ENCODE measurements at places on chromosomes 6 and 20. TPM values are rescaled to one million over a fixed set of nuclear protein-coding genes. Genes with fewer than 3 reads are reported as not detected.
A peak's percentile ranks its signal among the peaks of the same experiment; 100 is the strongest.

DNA sequence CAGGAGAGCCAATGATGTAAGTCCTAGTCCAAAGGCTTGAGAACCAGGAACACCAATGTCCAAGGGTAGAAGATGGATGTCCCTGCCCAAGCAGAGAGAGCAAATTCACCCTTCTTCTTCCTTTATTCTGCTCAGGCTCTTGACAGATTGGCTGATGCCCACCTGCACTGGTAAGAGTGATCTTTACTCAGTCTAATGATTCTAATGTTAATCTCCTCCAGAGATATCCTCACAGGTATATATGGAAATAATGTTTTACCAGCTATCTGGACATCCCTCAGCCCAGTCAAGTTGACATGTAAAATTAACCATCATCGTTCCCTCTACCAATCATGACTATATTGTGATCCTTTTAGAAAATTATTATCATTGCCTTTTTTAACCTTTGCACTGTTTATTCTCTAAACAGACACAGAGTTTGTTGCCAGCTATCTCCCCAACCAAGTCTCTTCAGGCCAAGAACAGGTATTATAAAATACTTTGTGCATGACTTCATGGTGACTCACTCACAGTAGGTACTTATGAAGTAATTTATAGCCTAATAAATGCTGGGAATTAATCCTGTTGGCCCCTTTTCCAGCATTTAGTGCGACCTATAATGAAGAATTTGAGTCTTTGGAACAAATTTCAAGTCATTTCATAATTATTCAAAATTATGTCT is 26.2 kb upstream of the TSHZ2 start:
- H3K4me1 ChIP-seq, result no peaks in the 10 kb centered on the region
- no peaks in the 10 kb centered on the region for H3K27me3 ChIP-seq
- no peak overlapping the region for H3K4me3 ChIP-seq

DNA sequence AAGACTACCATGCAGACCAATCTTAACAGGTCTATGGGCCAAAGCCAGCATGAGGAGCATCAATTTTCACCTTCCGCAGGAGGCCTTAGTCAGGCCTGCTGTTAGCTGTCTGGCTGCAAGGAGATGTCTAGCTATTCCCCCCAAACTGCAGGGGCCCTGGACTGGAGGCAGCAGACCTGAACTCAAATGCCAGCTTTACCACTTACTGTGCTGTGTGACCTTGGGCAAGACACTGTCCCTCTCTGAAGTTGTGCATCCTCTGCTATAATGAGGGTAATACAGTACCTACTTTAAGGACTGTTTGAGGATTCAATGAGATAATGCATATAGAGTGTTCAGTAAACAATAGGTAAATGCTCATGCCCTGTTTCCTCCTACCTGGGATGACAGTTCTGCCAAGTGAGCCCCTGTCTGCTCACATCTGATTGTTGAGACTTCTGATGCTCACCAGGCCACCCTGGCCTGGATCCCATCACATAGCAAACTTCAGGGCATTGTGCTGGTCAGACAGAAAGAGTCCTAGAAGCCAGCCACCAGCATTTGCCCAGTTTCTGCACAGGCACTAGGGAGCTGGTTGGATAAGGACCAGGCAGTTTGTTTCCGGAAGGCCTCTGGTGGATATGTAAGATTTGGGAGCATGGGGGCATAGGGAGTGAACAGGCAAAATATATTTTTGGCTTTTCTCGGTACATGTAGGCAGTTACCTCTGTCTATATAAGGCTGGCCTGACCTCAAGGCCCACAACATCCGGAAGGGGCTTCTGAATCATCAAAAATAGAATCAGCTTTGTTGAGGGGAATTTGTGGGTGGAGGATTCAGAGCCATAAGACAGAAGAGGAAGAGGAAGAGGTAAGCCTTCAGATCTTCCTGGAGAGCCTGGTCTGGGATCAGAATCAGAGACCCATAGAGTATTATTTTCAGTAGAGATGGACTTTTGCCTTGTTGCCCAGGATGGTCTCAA is 2.3 kb upstream of the OCSTAMP start:
- peaks cover 56% of the 10 kb centered on the region for H3K4me1 ChIP-seq
- DNase-seq, result no peak
- H3K4me3 ChIP-seq, result no peak overlapping the region
- H3K27ac ChIP-seq, result peak overlapping the region; percentile 71
- H3K27me3 ChIP-seq, result no peaks in the 10 kb centered on the region
- H3K36me3 ChIP-seq, result no peaks in the 10 kb centered on the region

The LAMA4 gene
- 1.6 TPM for total RNA-seq

- no peak overlapping the region for H3K27ac ChIP-seq
- H3K4me1 ChIP-seq, result peaks cover 4% of the 10 kb centered on the region
Measured at GRCh38 chr6:163731215-163732013, 316.9 kb downstream of the QKI start.

DNA sequence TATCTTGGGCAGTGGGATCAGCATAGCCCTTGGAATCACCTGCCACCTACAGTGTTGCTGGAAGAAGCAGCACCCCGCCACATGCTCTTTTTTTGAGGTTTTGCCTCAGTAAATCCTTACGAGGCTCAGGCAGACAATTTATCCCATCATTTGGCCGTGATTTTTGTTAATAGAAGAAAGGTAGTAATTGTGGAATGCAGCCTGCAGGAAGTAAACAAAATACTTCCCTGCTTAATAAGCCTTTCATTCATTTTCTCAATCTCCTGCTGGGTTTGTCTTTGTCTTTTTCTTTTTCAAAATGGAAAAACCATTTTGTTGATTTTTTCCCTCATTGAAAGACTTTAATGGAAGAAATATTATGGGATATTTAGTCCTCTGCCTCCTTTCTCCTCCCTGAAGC is 93.7 kb upstream of the CD83 start:
- 0 out of 2 replicates have a peak overlapping the region, but pooled peaks have one; percentile 6 for H3K27ac ChIP-seq
- H3K4me1 ChIP-seq, result peaks cover 32% of the 10 kb centered on the region
- no peak for DNase-seq
- peaks cover 29% of the 10 kb centered on the region for H3K27me3 ChIP-seq
- H3K4me3 ChIP-seq, result no peak overlapping the region

The HUS1B gene
- total RNA-seq, result 1.1 TPM

The MAFB gene
- total RNA-seq, result 6.7 TPM

DNA sequence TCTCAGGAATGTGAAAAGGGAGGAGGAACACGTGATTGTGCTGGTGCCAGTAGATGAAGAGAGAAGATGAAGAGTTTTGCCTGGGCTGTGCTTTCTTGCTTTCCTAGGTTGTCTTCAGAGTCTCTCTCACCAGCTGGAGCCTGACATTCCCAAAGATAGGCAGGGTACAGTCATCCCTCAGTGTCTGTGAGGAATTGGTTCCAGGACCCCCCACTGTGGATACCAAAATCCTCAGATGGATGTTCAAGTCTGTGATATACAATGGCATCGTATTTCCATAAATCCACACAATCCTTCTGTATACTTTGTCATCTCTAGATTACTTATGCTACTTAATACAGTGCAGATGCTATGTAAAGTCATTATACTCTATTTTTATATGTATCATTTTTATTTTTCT is 113.5 kb downstream of the SAMD5 start:
- no peaks in the 10 kb centered on the region for H3K36me3 ChIP-seq
- H3K4me3 ChIP-seq, result no peak overlapping the region
- no peak overlapping the region for H3K27ac ChIP-seq
- DNase-seq, result no peak

The MAK gene
- 0.21 TPM for total RNA-seq

The EYA2 gene
- total RNA-seq, result 1.5 TPM

GRCh38 chr6:170094686-170095272 is 196.1 kb downstream of the DLL1 start:
- no peaks in the 10 kb centered on the region for H3K36me3 ChIP-seq
- H3K4me3 ChIP-seq, result no peak overlapping the region
- 0 out of 2 replicates have a peak, but pooled peaks cover 3% of the 10 kb centered on the region for H3K4me1 ChIP-seq
- no peak overlapping the region for H3K27ac ChIP-seq

GRCh38 chr6:40778196-40778595 is 191.0 kb upstream of the LRFN2 start:
- no peaks in the 10 kb centered on the region for H3K4me1 ChIP-seq
- no peaks in the 10 kb centered on the region for H3K27me3 ChIP-seq
- H3K36me3 ChIP-seq, result no peaks in the 10 kb centered on the region
- DNase-seq, result no peak

The TXLNB gene
- total RNA-seq, result 0.07 TPM

GRCh38 chr6:166586424-166587156 is at the start of gene RAMACL:
TSS of gene RAMACL (minus strand) at chr6:166586678. CDS start at chr6:166586477, 201 bp downstream.
- H3K27me3 ChIP-seq, result no peaks in the 10 kb centered on the region
- no peaks in the 10 kb centered on the region for H3K36me3 ChIP-seq
- no peak within 1 kb of the TSS for H3K4me3 ChIP-seq
- peaks cover 58% of the 10 kb centered on the region for H3K4me1 ChIP-seq

- H3K4me3 ChIP-seq, result no peak overlapping the region
- peaks cover 34% of the 10 kb centered on the region for H3K27me3 ChIP-seq
- H3K4me1 ChIP-seq, result no peaks in the 10 kb centered on the region
- no peaks in the 10 kb centered on the region for H3K36me3 ChIP-seq
- no peak overlapping the region for H3K27ac ChIP-seq
Measured at GRCh38 chr6:29809249-29809648, 18.4 kb upstream of the HLA-G start.

DNA sequence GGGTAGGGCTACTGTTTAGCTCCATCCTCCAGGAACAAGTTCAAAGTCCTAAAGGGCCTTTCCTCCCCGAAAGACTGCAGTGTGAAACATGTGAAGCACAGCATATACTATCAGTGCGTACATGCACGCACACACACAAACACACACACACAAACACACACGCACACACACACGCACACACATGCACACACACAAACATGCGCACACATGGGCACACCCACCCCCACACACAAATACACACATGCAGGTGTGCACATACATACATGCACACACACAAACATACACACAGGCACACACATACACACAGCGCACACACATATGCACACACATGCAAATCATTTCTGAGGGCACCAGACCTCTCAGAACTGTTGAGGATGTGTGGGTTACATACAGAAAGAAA is 382.0 kb upstream of the CDH4 start:
- H3K4me3 ChIP-seq, result no peak overlapping the region
- H3K27me3 ChIP-seq, result peaks cover 64% of the 10 kb centered on the region
- no peak overlapping the region for H3K27ac ChIP-seq
- H3K4me1 ChIP-seq, result no peaks in the 10 kb centered on the region
- no peak for DNase-seq

DNA sequence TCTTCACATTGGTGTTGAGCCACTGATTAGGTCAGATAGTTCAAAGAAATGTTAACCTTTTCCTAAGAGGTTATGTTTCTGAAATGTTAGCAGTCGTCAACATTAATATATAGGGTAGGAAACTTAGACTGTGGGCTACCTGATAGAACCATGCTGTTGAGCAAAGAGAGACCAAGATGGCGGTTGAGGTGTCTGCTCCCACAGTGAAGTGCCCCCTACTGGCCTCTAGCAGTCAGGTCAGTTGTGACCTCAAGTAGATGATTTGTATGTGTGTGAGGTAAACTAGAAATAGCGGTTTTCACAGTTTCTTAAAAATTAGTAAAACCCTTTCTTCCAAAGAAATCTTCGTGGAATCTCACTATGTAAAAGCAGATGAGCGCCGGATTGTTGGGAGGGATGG is 40.3 kb downstream of the MTHFD1L start:
- H3K36me3 ChIP-seq, result peaks cover 20% of the 10 kb centered on the region
- no peak overlapping the region for H3K27ac ChIP-seq
- peaks cover 4% of the 10 kb centered on the region for H3K4me1 ChIP-seq
- DNase-seq, result peak; percentile 19

- no peaks in the 10 kb centered on the region for H3K4me1 ChIP-seq
- H3K27me3 ChIP-seq, result no peaks in the 10 kb centered on the region
- DNase-seq, result no peak
- H3K36me3 ChIP-seq, result peaks cover 17% of the 10 kb centered on the region
- no peak overlapping the region for H3K4me3 ChIP-seq
- H3K27ac ChIP-seq, result no peak overlapping the region
Measured at GRCh38 chr6:68211242-68211795, 423.8 kb upstream of the ADGRB3 start.

The WFDC10B gene
- 0.42 TPM for total RNA-seq

DNA sequence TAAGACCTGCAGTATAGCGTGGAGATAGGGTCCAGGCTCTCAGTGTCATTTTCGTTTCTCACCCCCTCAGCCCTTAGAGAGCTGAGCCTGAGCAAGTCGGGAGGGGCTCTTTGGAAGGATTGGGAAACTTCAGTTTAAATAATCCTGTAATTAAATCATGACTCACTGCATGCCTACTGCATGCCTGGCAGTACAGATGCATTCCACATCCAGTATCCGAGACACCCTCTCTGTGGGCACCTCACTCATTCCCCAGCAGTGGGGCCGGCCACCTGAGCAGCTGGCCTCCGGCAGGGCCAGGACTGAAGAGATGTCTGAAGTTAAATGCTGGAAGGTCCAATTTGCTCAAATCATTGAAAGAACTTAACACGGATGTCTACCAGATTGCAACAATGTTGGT is 316.6 kb downstream of the THBS2 start:
- H3K36me3 ChIP-seq, result peaks cover 19% of the 10 kb centered on the region
- no peak overlapping the region for H3K27ac ChIP-seq
- no peaks in the 10 kb centered on the region for H3K27me3 ChIP-seq
- DNase-seq, result no peak

The ABHD12 gene
- 68.2 TPM for total RNA-seq

DNA sequence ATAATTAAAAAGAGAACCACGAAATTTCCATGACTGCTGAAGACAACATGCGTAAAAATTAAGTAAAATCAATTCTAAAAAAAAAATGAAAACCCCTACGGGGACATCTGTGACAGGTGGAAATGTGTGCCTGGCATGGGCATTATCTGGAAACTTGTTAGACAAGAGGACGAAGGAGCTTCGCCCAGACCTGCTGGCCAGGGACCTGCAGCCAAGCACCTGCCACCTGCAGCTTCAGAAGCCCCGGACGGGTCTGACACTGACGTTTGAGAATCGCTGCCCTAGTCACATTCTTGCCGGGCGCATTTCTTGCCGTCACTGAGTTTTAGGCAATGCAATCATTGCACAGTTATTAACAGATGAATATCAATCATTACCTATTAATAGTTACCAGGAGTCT is 140.3 kb downstream of the SMOC2 start:
- no peak overlapping the region for H3K27ac ChIP-seq
- H3K4me1 ChIP-seq, result peaks cover 8% of the 10 kb centered on the region
- no peaks in the 10 kb centered on the region for H3K27me3 ChIP-seq
- DNase-seq, result no peak
- no peak overlapping the region for H3K4me3 ChIP-seq

DNA sequence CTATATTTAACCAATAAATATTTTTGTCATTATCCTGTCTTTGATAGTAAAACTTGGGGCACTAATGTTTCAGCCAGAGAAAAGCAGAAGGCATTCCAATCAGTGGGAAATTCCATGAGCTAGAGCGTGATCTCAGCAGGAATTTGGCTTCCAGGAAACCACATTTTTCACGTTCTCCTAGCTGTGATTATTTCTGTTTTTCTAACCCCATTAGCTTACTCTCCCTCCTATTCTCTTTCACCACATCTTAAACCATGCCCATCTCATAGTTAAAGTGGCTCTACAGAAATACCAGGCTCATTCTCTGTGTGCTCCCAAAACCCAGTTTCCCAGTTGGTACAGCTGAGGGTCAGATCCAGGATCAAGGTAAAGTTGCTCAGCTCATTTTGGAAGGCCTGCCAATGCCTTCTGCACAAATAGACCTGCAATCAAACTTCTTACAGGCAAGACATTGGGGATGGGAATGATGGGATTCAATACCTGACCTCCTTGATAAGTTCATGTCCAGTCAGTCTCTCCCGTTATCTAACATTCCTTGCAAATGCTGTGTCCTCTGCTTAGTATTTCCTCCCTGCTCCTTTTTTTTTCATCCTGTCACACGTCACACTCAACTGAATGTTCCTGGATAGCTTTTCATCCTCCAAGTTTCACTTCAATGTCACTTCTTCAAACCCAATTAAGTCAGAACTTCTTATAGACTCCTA is 33.1 kb upstream of the TMEM30A start:
- peaks cover 9% of the 10 kb centered on the region for H3K36me3 ChIP-seq
- no peak for DNase-seq
- peaks cover 10% of the 10 kb centered on the region for H3K4me1 ChIP-seq
- no peak overlapping the region for H3K4me3 ChIP-seq
- H3K27ac ChIP-seq, result peak overlapping the region; percentile 38
